MCF 10A (cell line): ENCODE measurements at places on chromosomes 7 and 10. TPM values are rescaled to one million over a fixed set of nuclear protein-coding genes. Genes with fewer than 3 reads are reported as not detected.
A peak's percentile ranks its signal among the peaks of the same experiment; 100 is the strongest.

Gene DDC
- total RNA-seq: 0.64 and 0.79 TPM in 2 replicates

Gene ITGB8
- 25.0 and 38.1 TPM in 2 replicates for total RNA-seq

Gene NUTM2A
- 0.47 and 0.82 TPM in 2 replicates for total RNA-seq

DNA sequence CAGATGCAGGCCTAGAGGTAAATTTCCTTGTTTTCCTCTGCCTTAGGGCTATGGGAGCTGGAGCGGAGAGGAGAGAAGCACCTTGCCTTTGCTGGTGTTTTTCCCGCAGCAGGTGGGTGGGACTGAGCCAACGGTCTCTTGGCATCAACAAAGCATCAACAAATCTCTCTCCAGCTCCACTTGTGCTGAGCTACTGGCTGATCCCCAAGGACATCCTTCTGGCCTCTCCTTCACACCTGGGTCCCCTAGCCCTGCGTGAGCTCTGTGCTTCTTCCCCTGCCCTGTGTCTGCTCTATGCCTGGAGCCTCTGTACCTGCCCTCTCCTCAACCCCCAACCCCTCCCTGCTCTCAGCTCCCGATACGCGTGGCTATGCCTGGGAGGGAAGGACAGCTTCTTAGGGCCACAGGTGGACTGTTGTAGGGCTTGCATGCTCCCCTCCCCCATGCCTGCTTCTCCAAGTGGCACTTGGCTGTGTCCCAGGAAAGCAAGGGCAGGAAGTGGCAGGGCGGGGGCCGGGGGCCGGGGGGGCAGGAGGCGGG is 3.2 kb upstream of the CLDN4 start:
- H3K27me3 ChIP-seq: no peaks in the 10 kb centered on the region
- H3K27ac ChIP-seq: peak overlapping the region; percentile 61
- no peaks in the 10 kb centered on the region for H3K36me3 ChIP-seq
- H3K4me3 ChIP-seq: peak overlapping the region; percentile 15
- H3K4me1 ChIP-seq: peaks cover 41% of the 10 kb centered on the region

DNA sequence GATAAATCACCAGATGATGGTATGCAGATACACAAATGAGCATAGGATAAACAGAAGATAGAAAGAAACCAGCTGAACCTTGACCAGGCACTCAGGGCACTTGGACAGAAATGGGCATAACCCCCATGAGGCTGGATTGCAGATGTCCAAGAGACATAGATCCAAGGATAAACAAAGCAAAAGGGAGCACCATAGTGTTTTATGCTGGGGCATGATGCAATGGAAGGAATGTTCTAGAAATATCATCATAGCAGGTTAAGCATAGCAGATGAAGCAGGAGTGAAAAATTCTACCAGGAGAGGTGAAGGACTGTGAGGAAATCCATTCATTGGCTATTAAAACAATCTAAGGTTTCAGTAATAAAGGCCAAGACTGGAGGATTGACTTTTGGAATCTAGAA is 70.5 kb upstream of the TES start:
- H3K4me1 ChIP-seq: peaks cover 12% of the 10 kb centered on the region
- H3K27ac ChIP-seq: no peak overlapping the region
- no peak for DNase-seq
- H3K36me3 ChIP-seq: no peaks in the 10 kb centered on the region
- no peak overlapping the region for H3K4me3 ChIP-seq

GRCh38 chr10:35208536-35208935 is 81.9 kb downstream of the CREM start:
- no peak overlapping the region for H3K4me3 ChIP-seq
- H3K4me1 ChIP-seq: no peaks in the 10 kb centered on the region
- no peak overlapping the region for H3K27ac ChIP-seq

DNA sequence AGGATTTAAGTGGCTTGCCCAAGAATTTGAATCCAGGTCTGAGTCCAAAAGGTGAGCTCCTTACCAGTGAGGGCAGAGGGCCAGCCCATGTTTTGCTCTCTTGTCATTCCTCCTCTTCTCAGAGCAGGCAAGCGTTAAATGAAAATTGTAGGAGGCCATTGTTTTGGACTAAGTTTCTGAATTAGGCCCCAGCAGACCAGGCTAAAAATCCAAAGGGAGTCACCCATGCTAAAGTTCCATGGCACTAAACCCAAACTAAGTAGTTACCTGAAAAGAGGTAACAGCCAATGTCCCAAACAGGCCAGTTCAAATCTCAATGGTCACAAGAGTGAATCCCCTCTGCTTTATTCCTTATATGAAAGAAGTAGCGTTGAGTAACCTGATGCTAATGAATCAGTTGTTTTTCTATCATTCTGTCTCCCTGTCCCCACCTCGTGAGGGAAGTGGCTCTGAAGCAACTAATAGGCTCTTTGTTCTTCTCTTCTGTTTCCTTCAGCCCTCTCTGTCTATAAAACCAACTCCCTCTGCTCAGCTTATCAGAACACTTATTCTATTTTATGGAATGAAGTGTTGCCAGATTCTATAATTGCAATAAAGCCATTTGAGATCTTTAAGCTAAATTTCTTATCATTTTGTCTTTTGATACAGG is 17.5 kb upstream of the CDH23 start:
- H3K27ac ChIP-seq: no peak overlapping the region
- no peaks in the 10 kb centered on the region for H3K36me3 ChIP-seq
- H3K27me3 ChIP-seq: no peaks in the 10 kb centered on the region
- H3K4me1 ChIP-seq: peaks cover 7% of the 10 kb centered on the region
- no peak overlapping the region for H3K4me3 ChIP-seq

DNA sequence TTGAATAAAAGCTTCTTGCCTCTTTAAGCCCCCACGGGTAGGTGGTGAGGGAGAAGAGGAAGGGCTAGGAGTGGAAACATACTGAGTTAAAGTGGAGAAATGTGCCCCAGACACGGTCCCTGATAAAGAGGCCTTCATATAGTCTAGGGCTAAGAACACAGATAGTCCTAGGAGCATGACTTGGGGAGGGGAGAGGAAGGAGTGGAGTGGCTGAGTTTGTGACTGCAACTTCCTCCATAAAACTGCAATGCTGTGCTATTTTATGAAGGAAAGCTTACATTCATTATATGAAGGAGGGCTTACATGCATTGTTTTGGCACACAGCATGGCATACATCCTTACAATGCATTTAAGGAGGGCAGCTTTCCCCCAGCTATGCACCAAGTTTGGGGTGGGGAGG is 1129.4 kb upstream of the LRRTM3 start:
- no peaks in the 10 kb centered on the region for H3K27me3 ChIP-seq
- DNase-seq: no peak
- H3K4me3 ChIP-seq: no peak overlapping the region
- peaks cover 14% of the 10 kb centered on the region for H3K4me1 ChIP-seq
- peak overlapping the region; percentile 32 for H3K27ac ChIP-seq

GRCh38 chr10:74189999-74190421 is 39.0 kb downstream of the ADK start:
- peak; percentile 94 for DNase-seq
- no peaks in the 10 kb centered on the region for H3K36me3 ChIP-seq
- peak overlapping the region; percentile 91 for H3K27ac ChIP-seq
- H3K4me1 ChIP-seq: peaks cover 43% of the 10 kb centered on the region
- H3K4me3 ChIP-seq: peak overlapping the region; percentile 66

DNA sequence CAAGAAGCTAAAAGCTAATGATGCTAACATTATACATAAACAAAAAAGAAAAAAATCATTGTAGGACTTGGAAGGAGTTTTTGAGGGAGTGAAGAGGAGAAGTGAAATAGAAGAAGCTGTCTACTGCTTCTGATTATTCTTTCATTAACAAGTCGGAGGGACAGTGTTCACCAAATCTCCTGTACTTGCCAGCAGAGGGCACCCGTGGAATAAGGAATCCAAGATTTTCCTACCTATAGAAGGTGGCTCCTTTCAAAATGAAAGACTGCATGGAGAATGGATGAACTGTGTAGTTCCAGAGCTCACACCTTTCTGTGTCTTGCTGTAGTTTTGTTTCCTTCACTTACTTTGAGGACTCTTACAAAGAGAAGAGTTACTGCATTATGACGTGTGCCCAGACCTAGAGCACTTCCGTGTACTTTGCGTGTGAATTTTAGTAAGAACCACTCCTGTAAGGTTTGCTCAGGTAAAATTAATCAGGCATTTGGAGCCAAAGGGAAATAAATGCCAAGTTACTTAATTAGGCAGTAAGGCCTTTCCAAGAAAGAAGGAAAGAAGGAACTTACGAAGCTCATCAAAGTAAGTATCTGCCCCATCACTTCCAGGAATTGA is 145.1 kb downstream of the SEMA3D start:
- H3K27ac ChIP-seq: no peak overlapping the region
- no peak overlapping the region for H3K4me3 ChIP-seq
- no peaks in the 10 kb centered on the region for H3K36me3 ChIP-seq
- H3K4me1 ChIP-seq: no peaks in the 10 kb centered on the region

- no peaks in the 10 kb centered on the region for H3K27me3 ChIP-seq
- H3K36me3 ChIP-seq: peaks cover 8% of the 10 kb centered on the region
- peak overlapping the region; percentile 8 for H3K4me3 ChIP-seq
- peak overlapping the region; percentile 37 for H3K27ac ChIP-seq
Observed at GRCh38 chr10:50396491-50397311, 145.4 kb upstream of the ASAH2 start.

GRCh38 chr10:49119746-49120145 is 4.4 kb upstream of the VSTM4 start:
- H3K27ac ChIP-seq: no peak overlapping the region
- no peak overlapping the region for H3K4me3 ChIP-seq
- peaks cover 5% of the 10 kb centered on the region for H3K4me1 ChIP-seq
- DNase-seq: peak; percentile 40

- no peaks in the 10 kb centered on the region for H3K36me3 ChIP-seq
- peaks cover 5% of the 10 kb centered on the region for H3K27me3 ChIP-seq
Observed at GRCh38 chr10:110174816-110175215, 32.6 kb upstream of the MXI1 start.
